ENCODE measurements at places on chromosomes 5 and 9.

- no peak for DNase-seq
These were observed 58.4 kb downstream of the SLC1A3 start for GRCh38 chr5:36664766-36665165.

DNA sequence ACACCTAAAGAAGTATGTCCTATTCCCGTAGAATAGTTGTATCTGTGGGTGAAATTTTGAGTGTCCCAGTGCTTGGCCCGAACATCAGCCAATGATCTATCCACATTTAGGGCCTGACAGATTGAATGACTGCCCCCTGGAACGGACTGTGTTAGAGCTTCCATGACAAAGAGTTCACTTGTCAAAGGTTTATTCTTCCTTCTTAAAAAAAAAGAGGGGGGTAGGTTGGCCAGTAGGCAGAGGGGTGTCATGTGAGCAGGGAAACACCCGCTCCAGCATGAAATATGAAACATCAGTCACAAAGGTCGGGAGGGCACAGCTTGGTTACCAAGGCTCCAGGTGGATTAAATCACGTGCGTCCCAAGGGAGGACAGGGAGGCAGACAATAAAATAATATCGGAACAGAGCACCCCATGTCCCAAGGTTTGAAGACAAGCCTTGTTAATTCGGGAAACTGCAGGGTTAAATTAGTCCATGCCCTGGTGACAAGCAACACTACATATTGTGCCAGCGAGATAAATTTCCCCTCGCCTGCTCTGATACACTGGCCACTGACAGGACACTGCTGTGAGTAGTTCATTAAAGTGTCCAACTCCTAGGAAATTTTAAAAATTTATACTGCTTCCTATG, 401.2 kb downstream of the IRX1 start:
- no peak for DNase-seq

DNA sequence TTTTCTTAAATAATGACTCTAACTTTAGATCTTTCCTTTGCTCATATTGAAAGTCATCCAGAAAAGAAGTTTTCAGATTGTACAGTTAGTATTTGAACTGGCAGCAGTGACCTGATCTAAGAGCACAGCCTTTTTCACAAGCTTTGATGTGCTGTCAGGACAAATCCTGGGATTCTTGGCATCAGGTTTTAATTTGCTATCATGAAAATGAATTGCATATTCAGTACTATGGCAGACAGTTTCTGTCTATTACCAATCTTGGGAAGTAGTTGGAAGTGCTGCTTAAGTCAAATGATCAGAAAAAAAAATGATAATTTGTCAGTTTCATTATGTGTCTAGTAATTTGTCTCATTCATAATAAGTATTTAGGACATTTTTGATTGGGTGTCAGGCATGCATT, 925.6 kb upstream of the ARRDC3 start:
- DNase-seq = no peak

DNA sequence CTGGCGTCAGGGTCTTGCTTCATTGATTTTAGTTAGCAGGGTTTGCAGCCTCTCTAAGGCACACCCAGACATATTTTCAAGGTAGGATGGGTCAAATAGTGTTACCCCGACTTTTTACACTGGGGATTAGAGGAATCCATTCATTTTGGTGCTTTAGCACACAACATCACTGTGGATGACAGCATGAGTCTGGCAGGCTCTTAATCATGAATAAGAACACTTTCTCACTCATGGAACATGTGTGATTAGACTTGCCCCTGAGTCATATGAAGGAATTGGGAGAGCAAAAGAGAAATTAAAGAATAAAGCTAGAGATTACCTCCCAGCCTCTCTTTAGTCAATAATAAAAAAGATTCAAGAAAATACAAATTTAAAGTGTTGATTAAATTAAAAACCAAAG, 175.6 kb downstream of the SEMA5A start:
- DNase-seq = no peak

DNA sequence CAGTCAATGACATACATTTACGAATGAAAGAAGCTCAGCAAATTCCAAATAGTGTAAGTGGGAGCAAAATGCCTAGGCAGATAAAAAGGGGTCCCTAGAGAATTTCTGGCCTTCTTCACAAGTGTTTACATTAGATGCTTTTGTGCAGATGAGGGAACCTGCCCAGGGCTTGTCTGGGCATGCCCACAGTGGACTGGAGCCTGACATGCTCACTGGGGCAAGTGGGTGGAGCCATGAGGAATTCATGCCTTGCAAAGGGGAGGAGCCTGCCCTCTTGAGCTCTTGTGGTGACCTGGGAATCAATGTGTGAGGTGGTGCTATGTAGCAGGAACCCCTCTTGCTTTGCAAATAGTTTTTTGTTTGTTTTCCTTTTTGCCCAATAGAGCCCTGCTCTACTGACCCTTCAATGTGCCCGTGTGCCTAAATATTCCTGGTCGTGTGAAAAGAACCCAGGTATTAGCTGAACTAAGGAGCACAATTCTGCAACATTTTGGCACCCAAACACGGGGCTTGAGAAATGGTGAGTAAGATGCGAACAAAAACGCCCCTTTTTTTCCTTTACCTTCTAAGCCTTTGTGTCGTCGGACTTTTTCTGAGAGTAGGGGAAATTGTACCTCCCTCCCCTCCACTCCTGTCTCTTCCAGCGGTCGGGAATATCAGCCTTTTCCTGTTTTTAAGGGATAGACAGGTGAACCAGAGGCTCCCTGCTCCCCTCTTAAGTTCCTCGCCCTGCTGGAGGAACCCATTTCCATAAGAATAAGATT, 433.8 kb upstream of the CDH9 start:
- DNase-seq = peak; percentile 7

DNA sequence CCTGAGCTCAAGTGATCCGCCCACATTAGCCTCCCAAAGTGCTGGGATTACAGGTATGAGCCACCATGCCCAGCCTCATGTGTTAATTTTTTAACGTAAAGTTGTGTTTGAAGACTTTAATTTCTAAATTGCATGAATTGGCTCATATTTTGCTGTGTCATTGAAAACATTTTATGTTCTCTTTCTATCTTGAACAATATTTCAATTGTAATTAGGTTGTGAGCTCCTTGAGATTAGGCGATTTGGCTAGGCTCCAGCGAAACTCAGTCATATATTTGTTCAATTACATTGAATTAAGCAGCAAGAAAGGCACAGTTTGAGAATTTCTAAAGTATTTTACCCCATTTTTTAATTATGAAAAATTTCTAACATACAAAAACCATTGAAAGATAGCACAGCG, 34.0 kb downstream of the GAPVD1 start:
- DNase-seq = no peak

DNA sequence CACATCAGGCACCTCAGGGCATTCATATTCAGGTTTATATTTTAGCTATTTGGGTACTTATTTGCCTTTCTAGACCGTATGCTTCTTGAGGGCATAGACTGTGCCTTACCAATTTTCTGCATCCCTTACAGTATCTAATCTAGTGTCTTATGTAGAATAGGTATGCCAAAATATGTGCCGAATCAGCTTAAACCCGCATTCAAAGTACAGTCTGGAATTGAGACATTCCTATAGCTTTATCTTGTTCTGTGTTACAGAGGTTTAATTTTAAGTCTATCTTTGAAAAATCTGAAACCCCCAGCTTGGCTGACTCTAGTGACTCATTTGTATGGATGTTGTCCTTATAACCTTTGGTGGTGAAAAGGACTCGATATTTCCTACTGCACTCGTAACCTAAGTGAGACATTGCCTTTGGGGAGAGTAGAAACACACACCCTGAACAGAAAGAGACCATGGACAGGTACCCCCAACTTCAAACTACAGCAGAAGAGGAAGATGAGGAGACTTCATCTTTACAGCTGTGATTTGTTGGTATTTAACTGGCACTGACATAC, 27.0 kb upstream of the TMOD1 start:
- no peak for DNase-seq

DNA sequence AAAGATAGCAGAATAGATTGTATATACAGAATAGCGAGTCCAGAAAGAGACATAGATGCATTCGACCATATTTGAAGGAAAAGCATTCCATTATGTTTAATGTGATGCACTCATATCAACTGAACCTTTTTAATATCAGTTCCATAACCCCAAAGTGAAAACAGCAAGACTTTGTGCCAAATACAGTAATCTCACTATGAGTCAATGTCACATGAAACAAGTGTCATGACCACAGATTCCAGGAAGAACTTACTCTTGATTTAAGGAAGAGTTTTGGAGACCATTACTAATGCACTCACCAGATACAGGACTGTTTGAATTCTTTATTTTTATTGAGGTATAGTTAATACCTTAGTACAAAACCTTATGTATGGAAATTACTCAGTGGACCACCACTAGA, 220.5 kb downstream of the SH3GL2 start:
- no peak for DNase-seq

DNA sequence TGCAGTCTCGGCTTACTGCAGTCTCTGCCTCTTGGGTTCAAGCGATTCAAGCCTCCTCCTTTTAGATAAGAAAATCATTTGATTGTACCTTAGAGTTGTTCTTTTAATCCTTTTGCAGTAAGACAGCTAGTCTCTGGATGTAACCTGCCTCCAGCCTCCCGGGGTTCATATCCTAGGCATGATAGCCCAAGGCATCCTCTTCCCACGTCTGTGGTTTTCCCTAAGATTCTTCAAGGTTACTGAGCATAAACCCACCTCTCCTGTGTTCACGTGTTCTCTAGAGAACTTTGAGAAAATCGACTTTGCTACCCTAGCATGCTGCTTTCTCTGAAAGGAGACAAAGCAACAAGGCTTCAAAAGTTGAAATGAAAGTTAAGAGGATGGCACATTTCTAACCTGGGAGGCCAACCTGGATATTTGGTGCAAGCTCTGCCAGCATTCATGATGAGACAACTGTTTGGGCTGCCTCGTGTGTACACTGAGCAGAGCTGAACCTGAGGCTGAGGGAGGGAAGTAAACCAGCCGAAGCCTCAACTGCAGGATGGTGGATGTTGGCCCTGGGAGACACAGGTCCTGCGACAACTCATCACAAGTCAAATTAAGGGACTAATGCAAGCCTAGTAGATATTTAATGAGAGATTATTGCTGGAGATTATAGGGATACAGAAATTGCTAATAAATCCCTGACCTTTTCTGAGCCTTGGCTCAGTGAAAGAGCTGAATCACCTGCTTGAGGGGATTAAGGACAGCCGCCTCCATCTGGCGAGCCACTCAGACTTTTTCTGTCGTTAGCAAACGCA, 261.8 kb downstream of the ARHGAP26 start:
- DNase-seq = no peak

DNA sequence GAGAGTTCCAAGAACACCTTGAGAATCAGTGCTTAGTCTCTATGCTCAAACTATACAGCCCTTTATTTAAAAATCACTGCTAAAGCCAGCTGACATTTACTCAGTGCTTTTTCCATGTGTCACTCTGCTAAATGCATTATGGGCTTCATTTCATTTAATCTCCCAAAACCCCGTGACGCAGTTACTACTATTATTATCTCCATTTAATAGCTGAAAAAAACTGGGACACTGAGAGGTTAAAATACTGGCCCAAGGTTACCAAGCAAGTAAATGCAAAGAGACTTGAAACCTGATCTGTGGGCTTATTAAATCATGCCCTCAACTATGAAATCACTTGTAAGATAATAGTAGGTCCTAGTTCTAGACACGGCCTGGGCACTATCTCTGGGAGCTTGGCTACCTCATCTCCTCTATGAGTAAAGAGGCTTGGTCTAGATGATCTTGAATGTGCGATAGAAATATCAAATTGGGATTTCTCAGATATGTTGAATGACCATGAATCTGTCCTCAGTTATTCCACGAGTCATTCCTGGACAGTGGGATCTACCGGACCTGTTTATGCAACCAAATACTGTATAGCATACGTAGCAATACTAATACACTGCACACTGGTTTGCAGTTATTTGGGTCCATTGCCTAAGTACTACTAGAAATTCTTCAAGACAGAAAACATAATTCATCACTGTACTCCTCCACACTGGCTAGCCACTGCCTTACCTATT, 32.3 kb downstream of the MARCHF11 start:
- DNase-seq = no peak

DNA sequence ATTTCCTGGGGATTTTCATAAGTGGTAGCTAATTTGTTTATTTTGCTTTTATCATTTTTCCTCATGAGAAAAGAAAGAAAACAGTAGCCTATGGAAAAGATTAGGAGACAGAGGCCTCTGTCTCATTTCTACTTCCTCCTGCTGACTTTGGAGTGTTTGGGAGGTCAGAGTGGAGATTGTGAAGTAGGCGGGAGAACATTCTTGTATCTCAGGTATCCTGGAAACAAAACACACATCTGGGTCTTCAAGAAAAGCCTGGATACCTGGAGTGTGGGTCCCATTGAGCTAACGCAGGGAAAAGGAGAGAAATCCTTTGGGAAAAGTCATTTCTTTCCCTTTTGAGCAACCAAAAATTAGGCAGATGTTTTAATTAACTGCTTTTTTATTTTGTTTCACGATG, 161.5 kb upstream of the DMAC1 start:
- no peak for DNase-seq

- peak; percentile 21 for DNase-seq
These were observed 48.4 kb downstream of the COX7C start for GRCh38 chr5:86665984-86666760.

DNA sequence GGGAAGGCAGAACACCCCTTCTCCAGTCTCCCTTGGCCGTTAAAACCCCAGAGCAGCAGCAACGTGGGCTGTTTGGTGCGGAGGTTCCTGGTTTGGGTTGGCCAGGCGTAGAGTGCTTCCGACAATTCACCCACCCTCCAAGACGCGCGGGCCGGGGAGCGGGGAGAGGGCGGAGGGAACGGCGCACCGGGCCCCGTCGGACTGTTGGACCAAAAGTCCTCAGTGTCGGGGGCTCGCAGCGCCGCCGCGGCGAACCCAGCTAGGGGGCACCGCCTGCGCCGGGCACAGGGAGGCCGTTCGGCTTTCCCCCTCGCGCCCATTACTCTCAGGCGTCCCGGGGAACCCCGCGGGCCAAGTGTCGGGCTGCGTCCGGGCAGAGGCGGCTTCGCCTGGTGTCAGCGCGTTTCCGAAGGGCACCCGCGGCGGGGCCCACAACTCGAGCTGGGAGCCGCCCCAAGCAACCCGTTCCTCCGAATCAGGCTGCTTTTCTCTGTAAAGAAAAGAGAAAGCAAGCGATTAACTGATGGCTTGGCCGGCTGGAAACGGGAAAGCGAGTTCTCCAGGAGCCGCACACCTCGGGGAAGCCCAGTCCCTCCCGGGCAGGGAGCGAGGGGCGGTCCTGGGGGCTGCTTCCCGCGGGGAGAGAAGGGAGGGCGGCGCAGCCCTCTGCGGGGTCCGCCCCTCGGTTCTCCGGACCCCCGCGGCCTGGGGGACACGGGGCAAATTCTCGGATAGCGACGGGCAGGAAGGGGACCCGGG, 145.5 kb downstream of the ERCC6L2 start:
- peak; percentile 71 for DNase-seq

GRCh38 chr9:19934301-19934871, 145.5 kb upstream of the SLC24A2 start:
- DNase-seq = peak; percentile 14

All from activated CD4-positive, alpha-beta T cell treated with anti-CD3 and anti-CD28 coated beads for 36 hours (primary cell).